HT1080 (cell line): ENCODE measurements at places on chromosomes 7 and 10. TPM values are rescaled to one million over a fixed set of nuclear protein-coding genes. Genes with fewer than 3 reads are reported as not detected.

- no peak for DNase-seq
Measured at GRCh38 chr10:10552948-10553347, 464.7 kb upstream of the CELF2 start.

GRCh38 chr7:34281260-34281659 lies 375.9 kb downstream of the BMPER start:
- no peak for DNase-seq

The HOXA9 gene
- 33.8 and 45.8 TPM in 2 replicates for total RNA-seq

The NPS gene
- not detected in 2 replicates for total RNA-seq

The MAGI2 gene
- total RNA-seq = 0.39 and 0.84 TPM in 2 replicates

- DNase-seq = no peak
Measured at GRCh38 chr7:35716038-35716803, 21.3 kb upstream of the HERPUD2 start.

DNA sequence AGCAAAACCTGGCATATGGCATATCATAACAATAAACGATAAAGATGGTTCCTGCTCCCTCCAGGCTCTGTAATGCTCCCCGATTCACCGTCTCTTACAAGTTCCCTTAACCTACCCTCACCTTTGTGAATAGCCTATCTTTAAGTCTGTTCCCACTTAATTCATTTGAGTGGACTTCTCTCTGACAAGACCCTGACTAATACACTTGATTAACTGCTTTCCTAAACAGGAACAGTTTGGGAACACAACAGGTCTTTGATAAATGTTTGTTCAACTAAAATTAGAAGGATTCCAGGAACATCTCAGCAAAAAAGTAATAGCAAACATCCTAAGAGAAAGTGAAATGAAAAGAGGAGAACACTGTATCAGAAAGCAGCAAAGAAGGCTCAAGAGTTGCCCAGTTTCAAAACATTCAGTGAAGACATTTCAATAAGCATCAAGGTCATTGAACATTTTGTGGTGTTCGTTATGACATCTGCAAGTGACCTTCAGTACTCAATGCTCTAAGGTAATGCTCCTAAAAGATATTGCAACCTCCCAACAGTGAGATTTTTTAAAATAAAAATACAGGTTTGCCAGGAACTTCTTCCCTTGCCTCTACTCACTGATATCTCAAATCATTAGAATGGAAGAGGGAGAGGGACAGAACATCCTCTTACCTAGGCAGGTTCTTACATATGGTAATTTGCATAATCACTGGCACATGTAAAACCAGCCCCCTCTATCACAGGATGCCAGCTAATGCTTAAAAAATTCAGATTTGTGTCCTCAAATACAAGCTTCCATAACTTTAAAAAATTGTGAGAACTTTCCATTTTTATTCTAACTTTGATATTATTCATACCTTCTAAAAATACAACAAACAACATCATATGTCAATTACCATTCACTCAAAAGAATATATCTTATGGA lies 11.4 kb upstream of the ARHGAP12 start:
- DNase-seq = peak; percentile 66

GRCh38 chr7:11420049-11420448 lies 411.9 kb downstream of the THSD7A start:
- DNase-seq = no peak

DNA sequence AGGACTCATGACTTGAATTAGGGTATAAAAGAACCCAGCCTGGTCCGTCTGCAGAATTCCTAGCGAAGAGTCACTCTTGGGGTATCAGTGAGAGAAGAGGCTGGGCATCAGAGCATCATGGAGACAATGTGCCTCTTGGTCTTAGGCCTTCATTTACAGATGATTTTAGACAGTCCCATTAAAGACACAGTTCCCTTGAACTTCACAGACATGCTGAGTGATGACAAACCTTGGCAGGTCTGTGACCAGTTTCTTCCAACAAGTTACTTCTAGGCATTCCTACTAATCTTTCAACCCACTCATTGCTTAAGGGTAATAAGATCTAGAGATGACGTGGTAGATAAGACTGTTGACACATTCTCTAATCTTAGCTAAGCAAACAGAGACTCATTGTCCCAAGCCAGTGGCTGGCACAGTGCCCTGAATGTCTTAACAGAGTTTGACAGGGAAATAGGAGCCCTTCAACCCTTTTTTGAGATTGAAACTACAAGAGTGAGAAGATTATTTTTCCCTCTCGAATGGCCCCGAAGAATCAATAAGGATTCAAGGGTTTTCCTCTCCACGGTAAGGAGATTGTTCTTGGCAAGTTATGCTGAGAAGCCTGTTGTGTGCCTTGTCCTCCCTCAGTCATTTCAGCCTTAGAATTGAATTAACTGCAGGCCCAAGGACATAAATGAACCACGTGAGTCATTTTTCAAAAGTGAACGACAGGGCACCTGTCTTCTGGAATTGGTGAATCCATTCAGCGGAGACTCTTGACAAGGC lies 281.1 kb downstream of the CCDC3 start:
- DNase-seq = peak; percentile 93

The IL6 gene
- 0.16 and 1.2 TPM in 2 replicates for total RNA-seq

DNA sequence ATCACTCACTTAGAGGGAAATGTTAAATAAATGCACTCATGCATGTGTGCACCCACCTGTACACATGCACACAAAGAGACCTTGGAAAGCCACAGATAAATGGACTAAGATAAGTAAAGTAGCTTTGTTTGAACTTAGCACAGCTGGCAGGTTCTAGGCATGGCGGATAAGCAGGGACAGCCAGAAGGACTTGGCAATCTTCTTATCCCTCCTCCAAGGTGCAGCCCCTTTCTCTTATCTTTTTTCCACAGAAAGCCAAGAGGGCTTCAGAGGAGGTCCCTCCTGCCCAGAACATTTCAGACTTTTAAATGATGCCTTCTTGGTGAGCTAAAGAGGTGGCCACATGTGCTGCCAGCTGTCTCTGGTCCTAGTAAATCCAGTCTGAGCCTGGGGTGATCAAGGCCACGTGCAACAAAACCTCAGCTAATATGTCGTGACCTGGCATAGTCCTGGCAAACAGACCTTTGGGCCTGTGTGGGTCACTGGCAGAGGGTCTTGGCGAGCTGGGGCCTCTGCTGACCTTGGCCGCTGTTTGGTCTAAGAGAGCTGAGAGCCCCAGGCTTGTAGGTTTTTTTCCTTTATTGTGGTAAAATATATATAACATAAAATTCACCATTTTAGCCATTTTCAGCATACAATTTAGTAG lies 43.2 kb upstream of the SLC35B4 start:
- no peak for DNase-seq
